Activated CD8-positive, alpha-beta T cell treated with anti-CD3 and anti-CD28 coated beads for 36 hours (primary cell): ENCODE measurements at places on chromosomes 6 and 20. TPM values are rescaled to one million over a fixed set of nuclear protein-coding genes. Genes with fewer than 3 reads are reported as not detected.

DNA sequence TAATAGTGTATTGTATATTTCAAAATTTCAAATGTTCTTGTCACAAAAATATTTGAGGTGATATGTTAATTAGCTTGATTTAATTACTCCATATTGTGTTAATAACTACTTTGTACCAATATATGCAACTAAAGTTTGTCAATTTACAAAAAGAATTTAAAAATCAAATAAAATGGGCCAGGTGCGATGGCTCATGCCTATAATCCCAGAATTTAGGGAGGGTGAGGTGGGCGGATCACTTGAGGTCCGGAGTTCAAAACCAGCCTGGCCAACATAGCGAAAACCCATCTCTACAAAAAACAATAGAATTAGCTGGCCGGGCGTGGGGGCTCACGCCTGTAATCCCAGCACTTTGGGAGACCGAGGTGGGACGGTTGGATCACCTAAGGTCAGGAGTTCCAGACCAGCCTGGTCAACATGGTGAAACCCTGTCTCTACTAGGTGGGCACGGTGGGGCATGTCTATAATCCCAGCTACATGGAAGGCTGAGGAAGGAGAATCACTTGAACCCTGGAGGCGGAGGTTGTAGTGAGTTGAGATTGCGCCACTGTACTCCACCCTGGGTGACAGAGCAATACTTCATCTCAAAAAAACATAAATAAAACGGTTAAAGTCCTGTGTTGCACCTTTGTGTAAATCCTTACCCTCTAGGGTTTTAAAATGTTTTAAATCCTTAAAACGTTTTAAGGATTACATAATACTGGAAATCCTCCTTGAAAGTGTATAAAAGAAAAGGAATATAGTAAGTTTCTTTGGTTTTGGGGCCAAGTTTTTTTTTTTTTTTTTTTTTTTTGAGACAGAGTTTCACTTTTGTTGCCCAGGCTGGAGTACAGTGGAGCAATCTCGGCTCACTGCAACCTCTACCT lies 4.0 kb downstream of the HSPA1B start:
- DNase-seq: no peak

GRCh38 chr6:106173124-106173879 lies 87.2 kb downstream of the PRDM1 start:
- no peak for DNase-seq

DNA sequence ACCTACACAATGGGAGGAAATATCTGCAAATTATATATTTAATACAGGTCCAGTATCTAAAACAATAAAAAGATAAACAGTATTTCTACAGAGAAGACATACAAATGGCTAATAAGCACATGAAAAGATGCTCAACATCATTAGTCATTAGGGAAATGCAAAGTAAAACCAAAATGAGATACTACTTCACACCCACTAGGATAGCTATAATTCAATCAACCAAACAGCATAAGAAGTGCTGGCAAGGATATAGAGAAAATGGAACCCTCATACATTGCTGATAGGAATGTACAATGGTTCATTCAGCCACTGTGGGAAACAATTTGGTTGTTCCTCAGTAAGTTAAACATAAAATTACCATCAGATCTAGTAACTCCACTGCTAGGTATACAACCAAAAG lies 48.7 kb downstream of the NUDT3 start:
- no peak for DNase-seq

GRCh38 chr6:7268362-7268761 lies 44.6 kb downstream of the SSR1 start:
- DNase-seq: no peak

- no peak for DNase-seq
These were observed 15.7 kb upstream of the CGA start for GRCh38 chr6:87110636-87111035.

DNA sequence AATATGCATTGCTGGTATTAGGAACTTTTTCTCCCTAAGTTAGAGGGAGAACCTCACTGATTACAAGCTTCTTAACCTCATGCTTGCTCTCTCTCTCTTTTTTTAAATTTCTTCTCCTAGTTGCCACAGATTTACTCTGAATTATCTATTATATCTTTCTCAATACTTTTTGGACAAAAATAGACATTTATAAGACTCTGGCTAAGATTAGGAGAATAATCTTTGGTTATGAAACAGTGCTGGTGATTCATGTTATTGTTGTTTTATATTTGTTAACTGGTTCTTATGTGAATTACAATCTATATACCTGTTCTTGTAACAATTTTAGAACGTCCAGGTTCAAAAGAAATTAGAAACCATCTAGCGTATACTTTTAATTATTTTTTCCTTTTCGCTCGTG lies 187.8 kb downstream of the OGFRL1 start:
- no peak for DNase-seq

DNA sequence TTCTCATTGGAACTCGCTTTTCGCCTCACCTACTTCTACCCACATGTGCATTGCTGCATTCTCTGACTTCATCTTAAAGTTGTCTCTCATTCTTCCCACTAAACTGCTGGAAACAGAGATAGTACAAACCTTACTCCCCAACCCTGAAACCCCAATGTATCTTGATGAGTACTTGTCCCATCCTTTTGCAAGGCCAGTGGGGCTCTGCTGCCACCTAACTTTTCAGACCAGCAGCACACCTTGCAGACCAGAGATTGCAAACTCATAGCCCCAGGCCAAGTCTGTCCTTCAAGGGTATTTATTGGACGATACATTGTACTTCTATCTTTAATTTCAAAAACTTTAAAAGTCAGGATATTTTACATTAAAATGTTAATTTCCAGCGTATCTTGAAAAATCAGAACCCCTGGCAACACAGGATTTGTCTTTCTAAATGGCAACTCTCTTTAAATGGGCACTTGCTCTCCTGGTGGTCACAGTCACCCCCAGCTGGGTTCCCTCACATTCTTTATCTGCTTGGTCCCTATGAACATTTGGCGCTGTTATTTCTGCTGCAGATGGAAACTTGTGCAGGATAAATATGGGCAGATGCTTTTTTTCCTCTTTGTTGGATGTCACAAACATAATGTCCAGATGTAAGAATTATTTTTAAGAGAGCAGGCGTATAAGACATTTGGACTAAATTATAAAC lies 83.9 kb downstream of the SOD2 start:
- peak; percentile 37 for DNase-seq

GRCh38 chr6:168871642-168872315 lies 381.9 kb downstream of the THBS2 start:
- DNase-seq: no peak

DNA sequence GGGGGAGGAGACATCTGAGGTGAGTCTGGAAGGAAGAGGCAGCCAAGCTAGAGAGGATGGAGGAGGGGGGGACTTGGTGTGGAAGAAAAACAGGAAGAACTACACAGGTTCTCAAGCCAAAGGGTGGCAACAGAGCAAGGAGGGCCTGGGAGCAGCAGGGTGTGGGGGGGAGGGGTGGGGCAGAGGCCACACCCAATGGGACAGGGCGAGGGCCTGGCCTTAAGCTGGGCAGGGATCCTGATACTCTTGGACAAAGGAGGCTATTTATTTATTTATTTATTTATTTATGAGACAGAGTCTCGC lies 359.0 kb downstream of the ZFAND3 start:
- no peak for DNase-seq

DNA sequence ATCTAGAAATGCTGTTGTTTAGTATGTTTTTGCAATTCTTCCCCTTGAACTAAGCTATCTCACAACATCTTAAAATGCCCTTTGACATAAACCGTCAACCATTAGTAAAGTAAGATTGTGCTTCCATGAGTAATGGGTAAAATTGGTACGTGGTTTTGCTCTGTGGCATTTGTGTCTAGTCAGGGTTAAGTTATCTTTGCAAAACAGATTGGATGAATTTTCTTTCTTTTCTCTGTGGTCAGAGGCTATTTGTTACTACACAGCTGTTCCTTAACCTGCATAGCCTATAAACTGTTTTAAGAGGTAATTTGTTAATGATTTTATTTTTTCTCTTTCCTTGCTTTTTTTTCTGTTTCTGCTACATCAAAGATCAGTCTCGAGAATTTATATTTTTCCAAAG lies 75.4 kb downstream of the RPP40 start:
- DNase-seq: peak; percentile 11

DNA sequence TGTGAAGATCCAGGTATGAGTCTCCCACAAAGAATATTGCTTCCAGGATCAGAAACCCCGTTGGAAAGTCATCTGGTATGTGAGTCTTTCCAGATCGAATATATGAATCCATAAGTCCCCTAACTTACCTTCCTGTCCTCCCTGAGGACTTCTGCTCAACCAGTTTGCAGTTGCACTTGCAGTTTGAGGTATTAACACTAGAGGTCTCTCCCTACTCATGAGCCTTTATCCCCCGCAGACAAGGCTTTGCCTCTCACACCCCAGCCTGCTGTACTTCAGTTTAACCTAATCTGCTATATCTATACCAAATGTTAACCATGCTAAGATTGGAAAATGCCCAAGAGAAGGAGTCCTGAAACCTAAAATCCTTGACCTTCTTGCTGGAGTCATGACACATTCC lies 135.3 kb upstream of the DEFB112 start:
- no peak for DNase-seq

- DNase-seq: no peak
These were observed 95.3 kb downstream of the EPB41L2 start for GRCh38 chr6:130967502-130968445.

Gene CGA
- not detected for total RNA-seq

Gene MYT1
- not detected for total RNA-seq

Gene YIPF3
- total RNA-seq: 32.6 TPM

Gene MEA1
- total RNA-seq: 84.8 TPM

Gene SSTR4
- total RNA-seq: not detected

Gene RAD21L1
- total RNA-seq: 0.25 TPM
